NCI-H1436 treated with DMSO at 0.1 percent for 48 hours (cell line): ENCODE measurements at places on chromosomes 2 and 18.
A peak's percentile ranks its signal among the peaks of the same experiment; 100 is the strongest.

DNA sequence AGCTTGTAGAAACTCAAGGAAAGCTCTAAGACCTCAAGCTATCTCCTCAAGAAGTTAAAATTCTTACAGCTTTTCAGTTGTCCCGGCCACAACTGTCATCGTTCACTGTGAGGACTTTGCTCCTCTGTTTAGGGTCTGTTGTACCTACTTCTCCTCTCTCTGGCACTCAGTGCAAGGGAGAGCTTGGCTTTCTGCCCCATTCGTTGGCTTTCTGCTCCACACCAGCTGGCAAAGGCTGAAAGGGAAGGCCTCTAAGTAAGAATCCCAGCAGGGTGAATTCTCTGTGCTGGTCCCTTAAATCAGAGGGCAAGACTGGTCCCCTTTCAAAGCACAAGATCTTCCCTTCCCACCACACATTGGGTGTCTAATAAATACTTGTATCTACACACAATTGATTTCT lies 17.3 kb downstream of the ZBTB7C start:
- DNase-seq: no peak

DNA sequence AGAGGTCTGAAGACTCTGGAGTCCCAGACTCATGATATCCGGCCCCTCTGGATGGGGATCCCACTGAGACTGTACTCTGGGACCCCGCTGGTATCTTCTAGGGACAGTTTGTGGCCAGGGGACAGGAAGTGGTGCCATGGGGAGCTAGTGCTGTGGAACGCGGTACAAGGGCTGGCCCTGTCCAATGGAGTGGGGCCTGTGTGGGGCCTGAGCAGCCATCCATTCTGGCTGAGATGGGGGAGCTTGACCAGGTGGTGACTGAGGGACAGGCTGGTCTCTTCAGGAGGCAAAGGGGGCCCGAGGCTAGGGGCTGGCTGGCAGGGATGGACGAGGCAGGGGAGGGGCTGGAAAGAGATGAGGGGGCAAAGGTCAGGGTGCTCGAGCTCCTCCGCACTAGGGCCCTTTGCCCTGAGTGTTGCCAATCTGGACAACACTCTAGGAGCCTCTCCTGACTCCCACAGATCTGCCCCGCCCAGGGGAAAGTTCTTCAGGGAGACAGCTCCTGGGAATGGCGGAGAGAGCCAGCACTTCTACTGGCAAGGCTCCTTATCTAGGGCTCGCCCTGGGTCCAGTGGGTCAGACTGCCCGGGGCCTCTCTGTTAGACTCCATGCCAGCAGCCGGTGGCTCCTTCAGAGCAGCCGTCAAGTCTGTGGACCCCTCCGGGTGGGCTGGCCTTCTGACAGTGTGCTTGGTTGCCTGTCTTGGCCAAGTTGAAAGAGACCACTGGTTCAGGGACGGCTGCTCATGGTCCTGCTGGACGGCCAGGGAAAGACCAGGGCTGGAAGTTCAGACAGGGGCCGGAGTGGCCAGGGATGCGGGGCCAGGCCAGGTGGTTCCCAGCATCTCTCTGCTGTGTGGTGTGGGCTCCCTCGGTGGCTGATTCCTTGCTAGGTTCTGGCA lies 12.3 kb downstream of the MALL start:
- DNase-seq: no peak

DNA sequence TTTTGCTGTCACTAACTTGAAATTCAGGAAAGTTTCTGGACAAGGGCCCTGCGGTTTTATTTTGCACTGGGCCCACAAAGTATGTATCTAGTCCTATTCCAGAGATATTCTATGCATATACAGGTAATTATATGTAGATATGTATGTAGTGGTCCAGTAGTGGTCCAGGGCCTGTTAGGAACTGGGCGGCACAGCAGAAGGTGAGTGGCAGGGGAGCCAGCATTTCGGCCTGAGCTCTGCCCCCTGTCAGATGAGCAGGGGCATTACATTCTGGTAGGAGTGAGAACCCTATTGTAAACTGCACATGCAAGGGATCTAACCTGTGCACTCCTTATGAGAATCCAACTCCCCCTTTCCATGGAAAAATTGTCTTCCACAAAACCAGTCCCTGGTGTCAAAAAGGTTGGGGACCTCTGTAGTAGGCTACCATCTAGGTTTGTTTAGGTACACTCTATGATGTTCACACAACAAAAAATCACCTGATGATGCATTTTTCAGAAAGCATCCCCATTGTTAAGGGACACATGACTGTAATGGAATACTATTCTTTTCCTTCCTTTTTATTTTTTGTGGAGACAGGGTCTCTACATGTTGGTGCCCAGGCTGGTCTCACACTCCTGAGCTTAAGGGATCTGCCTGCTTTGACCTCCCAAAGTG lies 2.8 kb upstream of the PPP4R3B start:
- no peak for DNase-seq

DNA sequence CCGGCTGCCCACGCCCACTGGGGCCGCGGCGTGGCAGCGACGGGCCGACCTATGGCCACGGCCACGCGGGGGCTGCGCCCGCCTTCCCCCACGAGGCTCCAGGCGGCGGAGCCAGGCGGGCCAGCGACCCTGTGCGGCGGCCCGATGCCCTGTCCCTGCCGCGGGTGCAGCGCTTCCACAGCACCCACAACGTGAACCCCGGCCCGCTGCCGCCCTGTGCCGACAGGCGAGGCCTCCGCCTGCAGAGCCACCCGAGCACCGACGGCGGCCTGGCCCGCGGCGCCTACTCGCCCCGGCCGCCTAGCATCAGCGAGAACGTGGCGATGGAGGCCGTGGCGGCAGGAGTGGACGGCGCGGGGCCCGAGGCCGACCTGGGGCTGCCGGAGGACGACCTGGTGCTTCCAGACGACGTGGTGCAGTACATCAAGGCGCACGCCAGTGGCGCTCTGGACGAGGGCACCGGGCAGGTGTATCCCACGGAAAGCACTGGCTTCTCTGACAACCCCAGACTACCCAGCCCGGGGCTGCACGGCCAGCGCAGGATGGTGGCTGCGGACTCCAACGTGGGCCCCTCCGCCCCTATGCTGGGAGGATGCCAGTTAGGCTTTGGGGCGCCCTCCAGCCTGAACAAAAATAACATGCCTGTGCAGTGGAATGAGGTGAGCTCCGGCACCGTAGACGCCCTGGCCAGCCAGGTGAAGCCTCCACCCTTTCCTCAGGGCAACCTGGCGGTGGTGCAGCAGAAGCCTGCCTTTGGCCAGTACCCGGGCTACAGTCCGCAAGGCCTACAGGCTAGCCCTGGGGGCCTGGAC lies 253.2 kb downstream of the GLI2 start:
- DNase-seq: no peak

- no peak for DNase-seq
Observed at GRCh38 chr2:84327645-84328249, 131.3 kb downstream of the SUCLG1 start.

GRCh38 chr2:110106642-110107041 lies 9.0 kb downstream of the MALL start:
- DNase-seq: no peak

GRCh38 chr2:174779361-174779928 lies 15.2 kb upstream of the CHRNA1 start:
- DNase-seq: peak; percentile 58

GRCh38 chr2:241905716-241906377 lies 36.3 kb downstream of the RTP5 start:
- DNase-seq: no peak

- no peak for DNase-seq
Observed at GRCh38 chr18:57635003-57635822, 13.6 kb upstream of the NARS1 start.

GRCh38 chr2:44674473-44675284 lies 266.8 kb upstream of the SIX3 start:
- DNase-seq: no peak
